ENCODE measurements at places on chromosomes 5 and 9. TPM values are rescaled to one million over a fixed set of nuclear protein-coding genes. Genes with fewer than 3 reads are reported as not detected.

Gene ADAMTS6
- total RNA-seq: 1.5 TPM

Gene ZNF354B
- total RNA-seq: 6.2 TPM

Gene PTPRD
- 0.63 TPM for total RNA-seq

Gene TSPAN17
- 47.3 TPM for total RNA-seq

Gene PCDHB13
- total RNA-seq: 0.52 TPM

Gene TOMM5
- total RNA-seq: 252 TPM
